ENCODE measurements at places on chromosomes 13 and 19.
A peak's percentile ranks its signal among the peaks of the same experiment; 100 is the strongest.

DNA sequence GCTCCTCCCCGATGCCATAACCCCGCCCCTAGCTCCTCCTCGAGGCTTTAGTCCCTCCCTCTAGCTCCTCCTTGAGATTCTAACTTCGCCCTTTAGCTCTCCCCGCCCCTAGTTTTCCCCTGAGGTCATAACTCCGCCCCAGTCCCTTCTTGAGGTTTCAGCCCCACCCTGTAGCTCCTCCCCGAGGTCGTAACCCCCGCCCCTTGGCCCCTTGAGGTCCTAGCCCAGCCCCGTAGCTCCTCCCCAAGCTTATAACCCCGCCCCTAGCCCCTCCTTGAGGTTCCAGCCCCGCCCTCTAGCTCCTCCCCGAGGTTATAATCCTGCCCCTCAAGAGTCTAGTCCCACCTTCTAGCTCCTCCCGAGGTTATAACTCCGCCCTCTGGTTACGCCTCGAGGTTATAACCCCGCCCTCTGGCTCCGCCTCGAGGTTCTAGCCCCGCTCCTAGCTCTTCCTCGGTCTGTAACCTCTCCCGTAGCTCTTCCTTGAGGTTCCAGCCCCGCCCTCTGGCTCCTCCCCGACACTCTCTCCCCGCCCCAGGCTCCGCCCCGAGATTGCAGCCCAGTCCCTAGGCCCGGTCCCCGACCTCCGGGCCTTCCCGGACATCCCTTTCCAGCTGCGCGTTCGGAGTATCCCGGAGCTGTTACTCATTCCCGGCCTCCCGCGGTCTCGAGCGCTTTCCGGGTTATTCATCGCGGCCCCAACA is 1.4 kb downstream of the PLAUR start:
- H3K36me3 ChIP-seq: no peaks in the 10 kb centered on the region
- peak overlapping the region; percentile 89 for H3K27ac ChIP-seq
- H3K4me3 ChIP-seq: peak overlapping the region; percentile 49
- DNase-seq: peak; percentile 97
- no peaks in the 10 kb centered on the region for H3K27me3 ChIP-seq

DNA sequence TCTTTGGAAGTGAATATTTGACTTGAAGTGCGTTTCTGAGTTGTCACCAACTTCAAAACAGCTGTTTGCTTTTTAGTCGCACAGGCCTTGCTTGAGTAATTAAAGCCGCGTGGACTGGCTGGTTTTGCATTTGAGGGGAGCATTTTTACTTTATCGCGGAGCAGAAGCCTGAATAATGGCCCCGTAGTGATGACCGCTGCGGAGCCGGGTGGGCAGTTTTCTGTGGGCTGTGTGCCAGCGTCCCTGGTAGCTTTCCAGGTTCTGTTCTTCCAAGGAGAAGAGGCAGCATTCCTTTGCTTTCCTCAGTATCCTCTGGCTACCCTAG is 1.1 kb downstream of the NAA16 start:
- DNase-seq: peak; percentile 67
- peaks cover 19% of the 10 kb centered on the region for H3K4me1 ChIP-seq
- H3K4me3 ChIP-seq: peak overlapping the region; percentile 99
- H3K27ac ChIP-seq: peak overlapping the region; percentile 97
- no peaks in the 10 kb centered on the region for H3K36me3 ChIP-seq

- no peak overlapping the region for H3K27ac ChIP-seq
- no peak for DNase-seq
- H3K4me1 ChIP-seq: no peaks in the 10 kb centered on the region
- H3K27me3 ChIP-seq: no peaks in the 10 kb centered on the region
- H3K36me3 ChIP-seq: no peaks in the 10 kb centered on the region
Observed at GRCh38 chr13:32645854-32646253, 59.6 kb downstream of the PDS5B start.

DNA sequence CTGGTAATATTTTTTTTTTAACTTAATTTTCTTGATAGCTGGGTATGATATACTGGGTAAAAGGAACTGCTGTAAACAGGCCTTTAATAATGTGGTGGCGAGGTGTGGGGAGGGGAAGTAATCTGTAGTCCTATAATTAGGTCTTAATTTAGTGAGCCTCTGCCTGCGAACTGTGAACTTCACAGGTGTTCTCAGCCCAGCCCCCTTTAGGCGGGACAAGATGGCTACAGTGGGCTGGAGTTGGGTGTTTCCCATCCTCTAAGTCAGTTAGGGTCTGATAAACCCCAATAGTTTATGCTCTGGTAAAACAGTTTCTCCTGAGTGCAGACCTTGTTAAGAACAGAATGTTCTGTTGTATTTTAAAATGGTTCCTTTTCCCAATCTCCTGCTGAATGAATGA is 97.6 kb upstream of the SERP2 start:
- H3K4me3 ChIP-seq: no peak overlapping the region
- H3K27ac ChIP-seq: no peak overlapping the region
- no peaks in the 10 kb centered on the region for H3K27me3 ChIP-seq
- H3K4me1 ChIP-seq: peaks cover 4% of the 10 kb centered on the region

GRCh38 chr19:57355916-57356315 is 4.8 kb downstream of the ZNF304 start:
- H3K4me1 ChIP-seq: peaks cover 6% of the 10 kb centered on the region
